A549 treated with DMSO at 1 μM for 4 hours (cell line): ENCODE measurements at places on chromosomes 6 and 20. TPM values are rescaled to one million over a fixed set of nuclear protein-coding genes. Genes with fewer than 3 reads are reported as not detected.

B3GALT4 gene
- 0.48 to 0.70 TPM (median 0.67 TPM) in 5 replicates for total RNA-seq

SIM1 gene
- not detected in 5 replicates for total RNA-seq

MROH8 gene
- total RNA-seq, result 0.62 to 1.1 TPM (median 1.00 TPM) in 5 replicates

SLC17A2 gene
- total RNA-seq, result not detected in 5 replicates

KIAA1755 gene
- total RNA-seq, result 0.12 to 0.29 TPM (median 0.15 TPM) in 5 replicates

BPIFB4 gene
- total RNA-seq, result not detected in 5 replicates

GZF1 gene
- total RNA-seq, result 9.5 to 13.2 TPM (median 11.6 TPM) in 5 replicates

ADGRG6 gene
- 40.6 to 62.5 TPM (median 56.6 TPM) in 5 replicates for total RNA-seq

OPN5 gene
- total RNA-seq, result not detected in 5 replicates

NKAIN4 gene
- 6.3 to 10.1 TPM (median 7.0 TPM) in 5 replicates for total RNA-seq

SMLR1 gene
- not detected in 5 replicates for total RNA-seq

GPX5 gene
- not detected in 5 replicates for total RNA-seq

RSPH3 gene
- 3.7 to 5.4 TPM (median 4.7 TPM) in 5 replicates for total RNA-seq

BHLHE23 gene
- total RNA-seq, result not detected in 5 replicates
